ENCODE measurements at places on chromosomes 5 and 9. TPM values are rescaled to one million over a fixed set of nuclear protein-coding genes. Genes with fewer than 3 reads are reported as not detected.

PIP5K1B gene
- total RNA-seq = 0.38 TPM

PTGES gene
- 0.31 TPM for total RNA-seq

GRCh38 chr5:93532370-93532769, 48.6 kb downstream of the NR2F1-AS1 start:
- no peak overlapping the region for H3K4me3 ChIP-seq
- no peak overlapping the region for H3K27ac ChIP-seq
- H3K4me1 ChIP-seq = no peaks in the 10 kb centered on the region
- H3K27me3 ChIP-seq = peaks cover 9% of the 10 kb centered on the region
- DNase-seq = no peak

DNA sequence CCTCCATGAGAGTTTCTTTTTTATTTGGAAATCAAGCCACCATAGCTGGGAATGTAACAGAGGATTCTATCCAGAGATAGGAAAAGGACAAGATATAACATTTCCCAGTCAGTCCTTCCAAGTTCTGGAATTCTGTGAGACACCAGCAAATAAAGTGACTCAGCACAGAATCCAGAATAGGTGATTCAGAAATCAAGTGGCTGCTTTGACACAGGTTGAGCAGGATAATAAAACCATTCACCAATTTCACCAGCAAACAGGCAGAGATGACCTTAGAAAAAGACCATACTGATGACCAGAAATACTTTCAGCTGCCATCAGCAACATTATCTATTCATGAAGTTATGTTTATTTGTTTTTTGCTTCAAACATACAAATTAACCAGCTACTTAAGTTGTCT, 491.5 kb upstream of the TUSC1 start:
- H3K27me3 ChIP-seq = no peaks in the 10 kb centered on the region
- H3K27ac ChIP-seq = no peak overlapping the region
- H3K4me1 ChIP-seq = no peaks in the 10 kb centered on the region
- H3K36me3 ChIP-seq = no peaks in the 10 kb centered on the region

GRCh38 chr5:36279054-36279698, 22.5 kb downstream of the RANBP3L start:
- H3K4me3 ChIP-seq = no peak overlapping the region
- H3K36me3 ChIP-seq = no peaks in the 10 kb centered on the region
- peaks cover 5% of the 10 kb centered on the region for H3K27me3 ChIP-seq
- no peak for DNase-seq
- H3K27ac ChIP-seq = no peak overlapping the region

DNA sequence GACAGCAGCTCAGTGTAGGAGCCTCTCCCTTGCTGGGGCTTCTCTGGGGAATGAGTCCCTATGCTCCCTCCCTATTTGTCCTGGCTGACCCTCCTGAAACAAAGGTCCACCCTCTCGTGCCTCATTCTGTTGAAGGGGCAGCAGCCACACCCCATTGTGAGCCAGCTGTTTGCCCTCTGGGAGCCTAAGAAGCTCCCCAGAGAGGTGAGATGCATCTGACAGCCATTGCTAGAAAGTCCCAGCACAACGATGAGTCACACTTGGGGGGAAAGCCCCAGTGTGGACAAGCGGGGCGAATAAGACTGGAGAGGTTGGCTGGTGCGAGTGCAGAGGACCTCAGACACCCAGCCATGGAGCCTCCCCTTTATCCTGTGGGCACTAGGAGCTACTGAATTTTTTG, 101.4 kb downstream of the PPARGC1B start:
- H3K36me3 ChIP-seq = peaks cover 25% of the 10 kb centered on the region
- H3K4me1 ChIP-seq = peaks cover 7% of the 10 kb centered on the region
- H3K27ac ChIP-seq = peak overlapping the region; percentile 11

ECM2 gene
- total RNA-seq = not detected

RGS7BP gene
- total RNA-seq = not detected

- DNase-seq = no peak
- no peaks in the 10 kb centered on the region for H3K4me1 ChIP-seq
- H3K27me3 ChIP-seq = no peaks in the 10 kb centered on the region
- no peaks in the 10 kb centered on the region for H3K36me3 ChIP-seq
Measured at GRCh38 chr5:97531549-97531948, 348.5 kb upstream of the RIOK2 start.

- no peaks in the 10 kb centered on the region for H3K4me1 ChIP-seq
- no peaks in the 10 kb centered on the region for H3K27me3 ChIP-seq
- DNase-seq = no peak
- H3K27ac ChIP-seq = no peak overlapping the region
Measured at GRCh38 chr9:85162822-85163221, 493.3 kb downstream of the NTRK2 start.

RIOK2 gene
- 29.1 TPM for total RNA-seq

TMEM252 gene
- not detected for total RNA-seq

All from activated naive CD4-positive, alpha-beta T cell treated with anti-CD3 and anti-CD28 coated beads for 36 hours (primary cell).